Activated naive CD8-positive, alpha-beta T cell treated with anti-CD3 and anti-CD28 coated beads, Interleukin-2, amount 50 U/mL, for 16 hours (primary cell): ENCODE measurements at places on chromosomes 3 and 15.

- no peak for DNase-seq
Measured at GRCh38 chr15:100803171-100803440, 76.5 kb upstream of the ALDH1A3 start.

DNA sequence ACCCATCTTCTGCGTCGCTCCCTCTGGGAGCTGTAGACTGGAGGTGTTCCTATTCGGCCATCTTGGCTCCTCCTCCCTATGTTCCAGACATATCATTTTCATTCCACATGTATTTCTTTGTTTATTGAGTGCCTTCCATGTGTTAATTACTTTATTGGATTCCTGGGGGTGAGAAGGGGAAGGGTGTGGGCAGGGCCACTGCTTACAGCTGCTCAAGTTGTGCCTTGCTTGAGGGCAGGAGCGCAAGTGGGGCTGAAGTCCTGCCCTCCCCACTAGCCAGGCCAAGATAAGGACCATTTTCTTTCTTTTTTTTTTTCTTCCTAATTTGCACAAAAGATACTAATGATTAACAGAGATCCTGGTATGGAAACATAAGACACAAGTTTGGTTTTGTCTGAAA lies 224.8 kb downstream of the LPP start:
- no peak for DNase-seq

- DNase-seq = no peak
Measured at GRCh38 chr3:114855839-114856238, 291.2 kb downstream of the ZBTB20 start.

DNA sequence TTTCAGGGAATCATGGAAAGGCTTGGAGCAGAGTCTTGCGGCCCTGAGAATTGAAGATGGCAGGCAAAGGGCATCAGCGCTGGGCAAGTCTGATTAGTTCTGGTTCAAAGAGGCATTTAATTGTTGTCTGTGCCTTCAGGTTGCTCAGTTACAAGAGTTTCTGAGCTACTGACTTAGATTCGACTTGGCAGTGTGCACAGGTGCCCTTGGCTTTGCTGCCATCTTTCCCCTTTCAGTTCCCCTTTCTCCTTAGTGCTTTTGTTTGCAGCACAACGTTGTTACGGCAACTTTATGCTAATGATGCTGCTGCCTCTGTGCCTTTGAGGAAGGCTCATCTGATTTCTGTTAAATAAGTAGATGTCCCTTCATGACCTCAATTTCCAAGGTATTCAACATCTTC lies 12.5 kb downstream of the P2RY14 start:
- no peak for DNase-seq

DNA sequence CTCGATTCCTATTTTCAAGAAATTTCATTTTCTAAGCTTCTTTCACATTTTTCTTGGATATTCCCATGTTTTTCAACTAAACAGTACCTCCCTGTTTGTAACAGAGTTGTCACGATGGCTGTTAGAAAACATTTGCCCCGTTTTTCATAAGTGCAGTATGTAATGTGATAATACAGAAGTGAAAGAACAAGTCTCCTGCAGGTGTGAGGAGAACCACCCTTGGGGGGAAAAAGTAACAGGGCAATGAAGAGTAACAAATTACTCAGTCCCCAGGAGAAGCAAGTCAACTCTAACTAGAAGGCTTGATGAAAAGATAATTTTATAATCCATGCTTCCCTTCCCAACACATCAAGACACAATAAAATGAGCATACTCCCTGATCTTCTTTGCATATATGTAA lies 493.3 kb downstream of the FOXP1 start:
- no peak for DNase-seq

GRCh38 chr3:52313188-52313773 lies 2.8 kb upstream of the DNAH1 start:
- no peak for DNase-seq

GRCh38 chr3:150249779-150250470 lies 158.2 kb upstream of the TSC22D2 start:
- no peak for DNase-seq

GRCh38 chr3:149058602-149059001 lies 27.7 kb downstream of the HLTF start:
- no peak for DNase-seq

DNA sequence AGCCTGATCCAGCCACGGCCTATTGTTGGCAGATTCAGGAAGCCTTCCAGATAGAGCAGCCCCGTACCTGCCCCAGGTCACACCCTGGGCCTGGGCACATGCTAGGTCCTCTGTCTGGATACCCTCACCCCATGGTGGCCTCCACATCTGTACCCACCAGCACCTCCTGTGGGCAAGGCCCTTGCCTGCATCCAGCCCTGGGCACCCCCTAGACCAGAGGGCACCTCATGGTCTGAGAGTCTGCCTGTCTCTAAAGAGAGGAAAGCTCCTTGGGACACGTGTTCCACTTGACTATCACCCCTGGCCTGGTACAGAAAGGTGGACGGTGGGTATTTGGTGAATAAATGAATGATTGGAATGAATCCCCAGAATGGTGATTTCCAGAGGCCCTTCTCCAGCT lies 8.9 kb upstream of the COMMD4 start:
- DNase-seq = no peak

DNA sequence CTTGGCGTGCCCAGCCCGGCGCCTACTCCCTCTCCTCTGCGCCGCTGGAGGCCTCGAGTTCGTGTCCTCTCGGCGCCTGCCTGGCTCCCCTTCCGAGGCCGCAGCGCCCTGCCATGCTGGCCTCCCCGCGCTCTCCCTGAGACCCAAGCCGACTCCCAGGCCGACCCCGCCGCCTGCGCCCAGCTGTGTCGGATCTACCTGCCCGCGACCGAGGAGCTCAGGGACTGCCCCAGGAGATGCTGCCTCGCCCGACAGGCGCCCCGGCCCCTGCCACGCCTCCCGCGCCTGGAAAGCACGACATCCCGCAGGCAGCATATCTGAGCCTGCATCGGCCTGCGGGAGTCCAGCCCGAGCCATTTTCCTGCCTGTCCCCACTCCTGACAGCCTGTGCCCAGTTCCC lies 16.1 kb downstream of the PAQR9 start:
- DNase-seq = no peak

DNA sequence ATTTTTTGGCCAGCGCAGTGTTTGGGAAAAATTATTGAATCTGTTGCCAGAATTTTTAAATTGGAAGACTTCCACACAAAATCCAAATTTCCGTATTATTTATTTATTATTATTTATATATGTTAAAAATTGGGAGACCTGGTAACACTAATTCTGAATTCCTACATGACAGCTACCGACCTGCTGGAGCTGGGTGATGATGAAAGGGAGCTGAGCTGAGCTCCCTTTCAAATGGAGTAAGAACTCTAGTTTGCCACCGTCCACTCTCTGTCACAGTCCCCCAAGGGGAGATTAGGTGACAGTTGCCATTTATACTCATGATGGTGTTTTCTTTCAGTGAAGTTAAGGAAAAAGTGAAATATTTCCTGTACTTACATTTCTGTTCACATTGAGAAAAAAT lies 1.4 kb downstream of the CRTC3 start:
- DNase-seq = no peak

DNA sequence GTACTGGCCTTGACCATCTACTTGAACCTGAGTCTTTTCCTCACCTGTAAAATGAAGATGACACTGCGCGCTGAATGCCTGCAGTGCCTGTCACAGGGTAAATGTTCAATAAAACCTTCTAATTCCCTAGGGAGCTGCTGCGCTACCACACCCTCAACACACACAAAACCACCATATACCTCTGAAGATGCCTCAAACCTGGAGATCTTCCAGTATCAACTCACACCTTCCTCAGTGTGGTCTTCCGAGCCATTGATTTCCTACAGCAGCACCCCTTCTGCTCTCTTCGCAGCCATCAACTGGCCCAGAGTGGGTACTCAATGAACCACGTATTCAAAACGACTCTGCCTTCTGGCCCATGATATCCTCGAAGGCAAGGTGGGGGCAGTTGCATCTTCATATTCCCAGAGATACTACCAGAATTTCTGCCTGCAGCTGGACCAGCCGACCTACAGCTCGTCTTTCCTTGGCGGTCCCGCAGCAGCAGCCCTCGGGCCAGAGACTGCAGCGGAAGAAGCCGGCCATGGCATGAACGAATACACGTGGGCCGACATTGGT lies 695 bp downstream of the RPL32 start:
- no peak for DNase-seq

GRCh38 chr3:131494706-131495105 lies 8.1 kb downstream of the MRPL3 start:
- DNase-seq = no peak

DNA sequence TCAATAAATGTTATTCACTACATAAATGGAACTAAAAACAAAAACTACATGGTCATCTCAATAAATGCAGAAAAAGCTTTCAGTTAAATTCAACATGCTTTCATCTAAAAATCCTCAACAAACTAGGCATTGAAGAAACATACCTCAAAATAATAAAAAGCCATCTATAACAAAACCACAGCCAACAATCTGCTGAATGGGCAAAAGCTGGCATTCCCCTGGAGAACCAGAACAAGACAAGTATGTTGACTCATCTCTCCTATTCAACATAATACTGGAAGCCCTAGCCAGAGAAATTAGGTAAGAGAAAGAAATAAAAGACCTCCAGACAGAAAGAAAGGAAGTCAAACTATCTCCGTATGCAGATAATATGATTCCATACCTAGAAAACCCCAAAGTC lies 759.9 kb downstream of the EPHA3 start:
- DNase-seq = no peak

- no peak for DNase-seq
Measured at GRCh38 chr3:58064923-58065638, 56.9 kb downstream of the FLNB start.

GRCh38 chr3:37670961-37671483 lies 190.7 kb upstream of the CTDSPL start:
- no peak for DNase-seq

DNA sequence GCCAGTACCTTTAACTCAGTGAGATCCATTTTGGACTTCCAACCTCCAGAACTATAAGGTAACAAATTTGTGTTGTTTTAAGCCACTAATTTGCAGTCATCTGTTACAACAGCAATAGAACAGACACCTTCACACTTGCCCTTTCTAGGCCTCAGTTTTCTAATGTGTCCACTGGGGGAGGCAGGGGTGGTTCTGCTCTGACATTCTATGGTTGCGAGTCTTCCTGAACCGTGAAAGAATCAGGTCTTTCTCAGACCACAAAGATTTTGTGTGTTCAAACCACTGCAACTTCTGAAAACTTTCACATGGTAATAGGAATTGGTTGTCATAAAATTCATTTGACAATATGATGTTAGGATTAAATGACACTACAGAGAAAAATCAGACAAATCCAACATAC lies 26.8 kb upstream of the CSTA start:
- DNase-seq = no peak

DNA sequence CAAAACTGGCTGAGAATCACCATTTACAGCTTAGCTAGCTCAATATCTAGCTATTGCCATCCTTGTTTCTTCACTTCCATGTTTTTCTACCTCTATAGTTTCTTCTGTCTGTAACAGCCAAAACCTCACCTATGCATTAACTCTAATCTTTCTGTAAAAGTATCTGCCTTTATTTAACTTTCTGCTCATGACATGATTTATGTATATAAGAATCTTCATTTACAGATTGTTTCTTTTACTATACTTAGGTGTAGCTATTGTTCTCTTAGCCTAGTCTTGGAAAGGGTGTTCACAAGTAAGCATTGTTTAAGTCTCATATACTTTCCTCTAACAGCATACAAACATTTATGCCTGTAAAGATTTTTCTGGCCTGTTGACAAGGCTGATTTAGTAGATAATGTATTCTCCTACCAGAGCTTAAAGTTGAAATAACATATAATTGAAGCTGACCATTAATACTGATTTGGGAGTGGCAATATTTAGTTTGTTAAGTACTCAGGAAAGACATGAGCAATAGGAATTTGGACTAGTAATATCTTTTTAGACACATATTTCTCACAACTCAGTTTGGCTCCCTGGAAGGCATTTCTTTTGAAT lies 9.4 kb downstream of the FILIP1L start:
- no peak for DNase-seq

DNA sequence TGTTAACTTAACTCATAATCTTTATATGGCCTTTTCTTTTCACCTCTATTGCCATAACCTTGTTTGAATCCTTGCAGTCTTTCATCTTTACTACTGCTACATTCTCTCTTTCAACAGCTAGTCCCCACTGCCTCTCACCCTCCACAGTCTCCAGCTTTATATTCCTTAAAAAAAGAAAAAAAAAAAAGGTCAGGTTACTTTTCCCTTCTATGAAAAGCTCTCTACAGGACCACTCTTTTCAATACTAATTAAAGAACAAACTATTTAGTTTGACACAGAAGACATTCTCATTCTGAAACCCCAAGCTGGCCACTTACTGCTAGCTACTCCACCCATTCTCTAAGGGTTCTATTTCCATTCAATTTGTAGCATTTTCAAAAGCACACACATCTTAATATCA lies 25.6 kb downstream of the CADM2 start:
- no peak for DNase-seq

GRCh38 chr15:56495053-56495452 lies 30.1 kb upstream of the MNS1 start:
- DNase-seq = no peak

GRCh38 chr15:92425578-92426225 lies 32.0 kb downstream of the ST8SIA2 start:
- DNase-seq = no peak

DNA sequence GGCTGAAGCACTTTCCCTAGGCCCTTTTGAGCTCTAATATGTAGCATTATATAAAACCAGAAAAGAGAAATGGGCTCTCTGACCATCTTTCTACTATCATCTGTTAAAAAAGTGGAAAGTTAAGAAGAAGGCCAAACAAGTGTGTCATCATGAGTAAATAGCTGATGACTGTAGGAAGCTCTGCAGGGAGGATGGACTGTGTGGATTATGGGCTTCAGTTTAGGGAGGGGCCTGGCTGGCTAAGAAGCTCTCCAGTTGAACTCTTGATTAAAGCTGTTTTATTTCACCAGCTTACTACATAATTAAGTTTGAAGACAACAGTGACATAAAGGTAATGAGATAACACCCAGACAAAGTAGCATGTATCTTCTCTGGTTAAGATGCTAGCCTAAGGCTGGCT lies 30.6 kb downstream of the INTS14 start:
- DNase-seq = no peak

- no peak for DNase-seq
Measured at GRCh38 chr15:36479200-36479896, 100.1 kb upstream of the CDIN1 start.

- no peak for DNase-seq
Measured at GRCh38 chr3:164419220-164419619, 659.1 kb downstream of the SI start.

DNA sequence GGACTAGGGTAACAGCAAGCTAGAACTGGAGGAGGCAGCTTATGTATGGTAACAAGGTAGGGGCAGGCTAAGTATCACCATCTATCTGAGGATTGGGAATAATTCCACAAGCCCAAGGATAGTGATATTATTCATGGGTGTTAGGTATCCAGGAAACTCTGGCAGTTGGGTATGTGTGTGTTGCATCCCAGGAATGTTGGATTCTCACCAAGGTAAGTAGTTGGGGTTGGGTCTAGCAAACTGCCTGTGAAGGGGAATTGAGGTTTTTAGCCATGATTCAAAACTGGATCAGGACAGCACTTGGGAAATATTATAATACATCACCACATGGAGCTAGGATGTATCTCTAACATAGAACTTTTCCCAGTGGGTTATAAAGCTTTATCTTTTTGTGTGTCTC lies 626.4 kb upstream of the GOLIM4 start:
- no peak for DNase-seq
